ENCODE measurements at places on chromosomes 16 and 17.

DNA sequence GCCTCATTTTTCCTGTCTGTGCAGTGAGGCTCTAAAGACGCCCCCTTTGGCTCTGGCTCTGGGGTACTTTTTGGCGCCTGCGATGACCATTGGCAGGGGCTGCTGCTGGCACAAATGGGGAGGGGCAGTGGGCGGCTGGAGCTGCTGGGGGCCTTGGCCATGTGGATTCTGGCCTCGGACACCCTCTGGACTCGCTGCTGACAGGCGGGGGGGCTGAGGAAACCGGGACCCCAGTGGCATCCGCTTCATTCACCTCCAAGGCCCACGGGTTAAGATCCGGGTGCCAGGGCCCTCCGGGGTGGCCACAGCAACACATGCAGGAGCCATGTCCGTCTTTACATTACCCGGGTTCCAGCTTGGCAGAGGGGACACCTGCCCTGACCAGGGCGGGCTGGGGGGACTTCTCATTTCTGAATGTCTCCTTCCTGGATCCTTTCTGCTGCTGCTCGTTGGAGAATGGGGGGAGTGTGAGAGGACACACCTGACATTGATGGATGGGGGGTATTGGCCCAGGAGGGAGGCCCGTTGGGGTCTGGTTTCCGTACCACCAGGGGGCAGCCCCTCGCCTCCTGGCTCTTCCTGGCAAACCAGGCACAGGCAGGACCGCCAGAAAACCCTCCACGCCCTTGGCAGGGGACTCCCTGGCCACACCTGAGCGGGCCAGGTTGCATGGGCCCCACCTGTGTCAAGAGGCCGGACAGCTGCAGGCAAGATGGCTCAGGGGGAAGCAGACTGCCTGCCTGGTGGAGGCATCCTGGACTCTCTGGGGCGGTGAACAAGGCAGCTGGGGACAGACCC lies 21.8 kb downstream of the GSE1 start:
- DNase-seq: no peak

- DNase-seq: no peak
Observed at GRCh38 chr17:9658593-9659211, 13.4 kb downstream of the USP43 start.

- no peak for DNase-seq
Observed at GRCh38 chr16:1495211-1495888, 2.2 kb downstream of the TELO2 start.

DNA sequence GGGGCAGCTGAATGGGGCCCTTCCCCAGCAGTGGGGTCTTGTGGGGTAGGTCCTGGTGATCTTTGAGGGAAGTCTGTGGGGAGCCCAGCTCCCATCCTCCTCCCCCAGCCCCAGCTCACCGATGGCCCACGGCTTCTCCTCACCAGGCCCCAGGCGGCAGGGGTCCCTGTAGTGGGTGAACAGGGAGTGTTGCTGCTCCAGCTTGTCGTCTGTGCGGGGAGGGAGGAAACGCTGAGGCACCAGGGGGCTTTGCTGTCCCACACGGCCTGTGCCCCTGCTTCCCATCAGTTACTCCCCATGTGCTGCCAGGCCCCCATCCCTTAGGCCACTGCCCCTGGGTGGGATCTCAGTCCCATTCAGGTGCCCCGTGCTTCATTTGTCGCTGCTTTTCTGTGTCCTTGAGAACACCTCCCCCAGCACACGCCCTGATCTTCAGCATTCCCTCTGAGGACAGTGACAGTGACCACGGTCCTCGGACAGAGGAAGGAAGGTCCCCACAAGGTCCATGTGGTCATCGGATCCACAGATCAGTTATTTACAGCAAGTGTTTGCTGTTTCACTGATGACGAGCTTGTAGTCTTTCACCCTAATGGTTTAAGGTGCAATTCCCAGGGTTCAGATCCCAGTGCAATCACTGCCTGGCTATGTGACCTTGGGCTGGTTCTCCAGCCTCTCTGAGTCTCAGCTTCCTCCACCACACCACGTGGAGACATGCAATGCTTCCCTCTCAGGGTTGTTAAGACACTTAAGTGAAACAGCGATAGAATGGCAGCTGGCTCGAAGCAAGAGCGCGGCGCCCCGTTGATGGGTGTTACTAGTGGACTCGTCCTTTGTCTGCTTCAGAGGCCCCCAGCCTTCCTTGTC lies 53.1 kb downstream of the PRMT7 start:
- no peak for DNase-seq

GRCh38 chr16:62954144-62955032 lies 918.1 kb upstream of the CDH8 start:
- no peak for DNase-seq

DNA sequence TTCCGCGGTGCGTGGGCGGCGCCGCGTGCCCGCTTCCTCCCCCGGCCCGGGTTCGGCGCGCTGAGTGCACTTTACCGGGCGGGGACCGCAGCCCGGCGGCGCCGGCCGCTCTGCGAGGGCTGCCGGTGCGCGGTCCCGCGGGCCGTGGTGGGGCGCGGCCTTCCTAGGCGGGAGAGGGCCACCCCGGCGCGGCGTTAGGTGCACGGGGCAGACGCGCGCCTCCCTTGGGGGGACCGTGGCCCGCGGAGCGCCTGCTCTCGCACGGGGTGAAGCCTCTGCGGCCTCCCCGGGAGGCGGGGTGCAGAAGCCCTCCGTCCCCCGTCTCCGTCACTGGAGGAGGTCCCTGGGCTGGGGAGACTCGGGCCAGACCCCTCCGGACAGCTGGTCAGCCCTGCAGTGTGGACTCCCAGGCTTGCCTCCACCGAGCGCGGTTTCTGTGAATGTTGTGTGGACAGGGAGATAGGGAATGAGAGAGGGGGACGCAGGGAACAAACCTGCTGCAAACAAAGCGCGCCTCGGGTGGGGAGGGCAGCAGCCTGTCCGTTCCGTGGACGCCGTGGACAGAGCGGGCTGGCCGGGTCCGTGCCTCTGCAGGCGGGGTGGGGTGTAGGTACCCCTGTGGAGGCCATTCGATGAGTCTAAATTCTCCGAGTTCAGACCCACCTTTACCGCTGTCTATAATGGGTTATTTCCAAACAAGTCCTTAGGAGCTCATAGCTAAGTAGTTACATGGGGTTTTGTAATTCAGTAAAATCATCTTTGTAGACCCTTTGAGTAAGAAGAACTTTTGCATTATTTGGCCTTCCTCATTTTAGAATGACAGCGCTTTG lies 721 bp downstream of the TBCD start:
- DNase-seq: no peak

DNA sequence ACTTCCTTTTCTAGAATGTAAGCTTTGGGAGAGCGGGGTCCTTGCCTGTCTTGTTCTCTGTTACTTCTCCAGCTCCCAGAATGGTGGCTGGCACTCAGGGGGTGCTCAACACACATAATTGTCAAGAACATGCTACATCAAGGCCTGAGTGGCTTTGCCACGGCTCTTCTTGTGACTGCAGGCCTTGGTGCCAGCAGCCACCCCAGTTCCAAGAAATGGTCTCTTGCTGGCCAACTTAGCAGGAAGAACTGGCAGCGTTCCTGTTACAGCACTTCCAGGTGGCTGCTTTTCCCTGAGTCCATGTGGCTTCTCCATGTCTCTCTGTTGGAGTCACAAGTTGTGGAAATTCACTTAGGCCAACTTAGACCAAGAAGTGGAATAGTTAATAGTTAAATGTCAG lies 36.1 kb downstream of the PRKCB start:
- no peak for DNase-seq

DNA sequence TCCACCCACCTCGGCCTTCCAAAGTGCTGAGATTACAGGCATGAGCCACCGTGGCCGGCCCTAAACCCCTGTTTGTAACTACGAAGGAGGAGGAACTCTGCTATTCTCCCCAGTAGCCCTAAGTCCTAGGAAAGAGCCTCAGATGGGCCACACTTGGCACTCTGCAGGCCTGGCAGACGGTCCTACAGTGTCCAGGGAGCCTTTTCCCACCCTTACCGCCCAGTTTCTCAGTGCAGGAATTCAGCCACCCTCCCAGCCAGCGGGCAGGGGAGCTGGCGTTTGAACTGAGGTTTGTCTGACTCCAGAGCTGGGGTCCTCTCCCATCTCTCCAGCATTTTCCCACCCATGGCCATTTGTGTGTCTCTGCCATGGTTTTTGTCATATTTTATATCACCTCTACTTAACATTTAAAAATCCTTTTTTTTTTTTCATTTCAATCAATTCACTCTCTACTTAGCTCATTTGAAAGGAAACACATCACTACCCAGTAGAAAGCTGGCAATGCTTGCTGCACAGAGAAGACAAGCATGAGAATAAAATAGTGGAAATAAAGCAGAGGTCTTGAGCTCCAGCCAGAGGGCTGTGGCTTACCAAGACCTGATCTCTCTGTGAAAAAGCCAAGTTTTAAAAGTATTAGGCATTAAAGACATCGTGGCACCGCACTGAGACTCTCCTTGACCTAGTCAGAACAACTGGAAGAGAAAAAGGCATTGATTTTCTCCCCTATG lies 34.9 kb downstream of the BCO1 start:
- no peak for DNase-seq

Measured in NT2/D1 (cell line).